Kidney (tissue), 22 donors: ENCODE measurements at places on chromosomes 3 and 15. TPM values are rescaled to one million over a fixed set of nuclear protein-coding genes. Genes with fewer than 3 reads are reported as not detected.

DNA sequence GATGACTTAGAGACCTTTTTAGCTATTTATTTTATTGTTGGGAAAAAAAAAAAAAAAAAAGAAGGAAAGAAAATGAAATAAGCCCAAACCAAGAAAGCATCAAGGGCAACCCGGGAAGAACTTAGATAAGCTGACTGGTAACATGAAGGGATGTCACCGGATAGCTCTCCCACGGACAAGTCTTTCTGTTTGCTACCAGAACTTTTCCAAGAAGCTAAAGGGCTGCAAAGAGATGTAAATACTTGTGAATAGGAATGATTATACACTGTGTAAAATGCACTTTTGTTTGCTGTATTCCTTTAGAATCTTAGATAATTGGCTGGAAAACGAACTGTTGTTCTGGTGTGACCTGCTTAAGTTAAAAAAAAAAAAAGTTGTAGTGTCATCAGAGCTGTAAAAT lies 2.8 kb downstream of the FOXB1 start:
- no peak for DNase-seq

- no peak for DNase-seq
Observed at GRCh38 chr3:160720123-160720746, 35.8 kb upstream of the PPM1L start.

Gene CPNE9
- total RNA-seq = 0.16 TPM

Gene LSMEM2
- 0.22 TPM for total RNA-seq

GRCh38 chr15:67564021-67564967 lies 21.8 kb downstream of the MAP2K5 start:
- no peak for DNase-seq

- DNase-seq = no peak
Observed at GRCh38 chr3:51384055-51384725, 901 bp upstream of the MANF start.

DNA sequence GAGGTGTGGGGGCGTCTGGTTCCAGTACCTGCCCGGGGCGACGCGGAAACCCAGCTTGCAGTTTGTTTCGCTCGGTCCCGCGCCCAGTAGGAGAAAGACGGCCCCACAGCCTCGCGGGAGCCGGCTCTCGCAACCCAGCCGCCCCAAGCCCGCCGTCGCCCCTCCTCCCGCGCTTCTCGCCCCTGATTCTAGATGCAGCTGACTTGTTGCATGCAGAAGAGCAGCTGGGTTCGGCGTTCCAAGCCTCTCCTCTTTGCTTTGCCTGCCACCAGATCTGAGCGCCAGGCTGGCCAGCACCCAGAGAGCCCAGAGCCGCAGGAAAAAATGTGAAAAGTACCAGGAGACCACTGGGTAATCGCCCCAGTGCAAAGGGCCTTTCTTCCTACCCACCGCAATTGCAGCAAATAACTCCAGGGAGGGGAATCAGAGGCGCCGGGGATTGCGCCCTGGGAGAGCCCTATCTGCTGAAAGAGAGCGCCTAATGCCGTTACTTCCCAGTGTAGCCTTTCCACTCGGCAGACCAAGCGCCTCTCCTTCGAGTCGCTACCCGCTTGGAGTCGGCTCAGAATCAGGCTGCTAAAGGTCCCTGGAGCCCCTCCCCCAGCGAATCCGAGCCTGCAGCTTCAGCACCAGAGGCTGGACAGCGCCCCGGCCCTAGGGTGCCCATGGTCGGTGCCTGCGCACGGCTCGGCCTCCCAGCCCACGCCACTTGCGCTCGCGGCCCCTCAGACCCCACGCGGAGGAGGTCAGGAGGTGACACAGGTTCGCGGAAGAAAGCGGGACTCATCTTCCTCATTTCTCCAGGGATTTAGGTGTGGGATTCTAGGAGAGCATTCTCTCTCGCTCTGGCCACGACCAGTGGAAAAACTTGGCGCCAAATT lies 15.7 kb upstream of the AEN start:
- peak; percentile 82 for DNase-seq

- DNase-seq = no peak
Observed at GRCh38 chr15:69535101-69535638, 82.6 kb downstream of the RPLP1 start.

Gene CEP97
- total RNA-seq = 7.5 TPM

DNA sequence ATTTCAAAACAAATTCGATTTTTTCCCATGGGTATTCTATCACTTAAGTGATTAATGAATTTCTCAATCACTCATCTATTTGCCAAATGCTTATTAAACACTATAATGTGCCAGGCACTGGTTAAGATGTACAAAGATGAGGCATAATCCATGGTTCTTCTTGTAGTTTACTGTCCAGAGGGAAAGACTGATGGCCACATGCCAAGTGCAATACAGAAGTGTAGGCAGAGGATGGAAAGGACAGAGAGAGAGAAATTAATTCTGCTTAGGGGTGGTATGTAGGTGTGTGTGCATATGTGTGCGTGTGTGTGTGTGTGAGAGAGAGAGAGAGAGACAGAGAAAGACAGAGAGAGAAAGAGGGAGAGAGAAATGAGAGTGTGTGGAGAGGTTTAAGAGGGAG lies 120.8 kb upstream of the CCNL1 start:
- no peak for DNase-seq

DNA sequence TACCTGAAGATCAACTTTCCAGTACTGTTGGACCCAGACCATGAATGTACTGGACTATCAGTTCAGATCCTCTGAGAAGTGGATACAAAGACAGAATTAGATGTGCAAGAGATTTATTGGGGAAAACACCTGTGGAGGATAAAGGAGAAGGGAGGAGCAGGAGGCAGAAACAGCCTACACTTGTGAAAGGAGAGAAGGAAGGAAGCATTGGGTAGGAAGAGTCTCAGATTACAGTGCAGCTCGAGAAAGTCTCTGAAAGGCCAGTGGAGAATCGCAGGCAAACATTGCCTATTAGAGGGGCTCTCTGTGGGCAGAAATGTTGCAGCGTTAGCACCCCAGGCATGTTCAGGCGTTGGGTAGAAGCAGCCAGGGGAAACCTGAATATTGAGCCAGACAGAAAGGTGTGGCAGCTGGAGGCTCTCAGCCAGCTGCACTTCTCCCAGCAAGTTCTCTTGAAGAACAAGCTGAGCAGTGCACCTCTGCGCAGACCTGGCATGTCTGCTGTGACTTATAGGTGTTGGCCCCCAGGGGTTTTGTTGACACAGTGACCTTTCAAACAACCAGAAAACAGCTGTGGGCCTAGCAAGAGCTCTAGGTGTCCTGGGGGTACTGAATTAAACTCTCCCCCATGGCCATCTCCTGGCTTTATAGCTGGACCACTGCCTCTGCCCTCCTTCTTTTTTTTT lies 7.0 kb downstream of the CHST14 start:
- no peak for DNase-seq

GRCh38 chr3:156298938-156299337 lies 178.6 kb downstream of the KCNAB1 start:
- no peak for DNase-seq

Gene NR1I2
- total RNA-seq = 0.38 TPM

Gene EFCAB12
- total RNA-seq = 3.5 TPM

DNA sequence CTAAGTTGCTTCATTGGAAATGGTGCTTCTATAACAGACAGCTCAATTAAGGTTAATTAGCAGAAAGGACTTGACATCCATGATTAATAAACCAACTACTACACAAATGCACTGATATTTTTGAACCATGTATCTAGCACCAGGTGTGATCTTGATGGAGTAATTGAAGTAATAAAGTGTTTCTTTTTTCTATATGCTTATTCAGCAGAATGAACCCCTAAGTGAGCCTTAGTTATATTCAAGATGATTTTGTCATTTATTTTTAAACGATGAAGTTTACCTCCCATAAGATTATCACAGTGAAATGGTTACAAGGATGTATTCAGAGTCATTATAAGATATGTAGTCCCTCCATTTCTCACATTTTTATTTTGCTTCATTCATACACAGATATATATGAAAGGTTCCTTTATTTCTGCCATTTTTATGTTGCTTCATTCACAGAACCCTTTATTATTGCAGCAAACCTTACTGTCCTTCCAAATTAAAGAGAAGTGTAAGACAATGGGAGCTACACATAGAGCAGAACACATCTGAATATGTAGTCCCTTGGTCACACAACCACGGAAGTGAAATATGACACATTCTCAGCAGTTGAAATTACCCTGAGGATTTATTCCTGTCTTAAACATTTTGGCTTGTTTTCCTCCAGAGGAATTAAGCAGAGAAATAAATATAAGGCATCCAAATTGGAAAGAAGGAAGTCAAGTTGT lies 295.0 kb downstream of the RAP2B start:
- no peak for DNase-seq

Gene IL17RB
- 27.7 TPM for total RNA-seq

DNA sequence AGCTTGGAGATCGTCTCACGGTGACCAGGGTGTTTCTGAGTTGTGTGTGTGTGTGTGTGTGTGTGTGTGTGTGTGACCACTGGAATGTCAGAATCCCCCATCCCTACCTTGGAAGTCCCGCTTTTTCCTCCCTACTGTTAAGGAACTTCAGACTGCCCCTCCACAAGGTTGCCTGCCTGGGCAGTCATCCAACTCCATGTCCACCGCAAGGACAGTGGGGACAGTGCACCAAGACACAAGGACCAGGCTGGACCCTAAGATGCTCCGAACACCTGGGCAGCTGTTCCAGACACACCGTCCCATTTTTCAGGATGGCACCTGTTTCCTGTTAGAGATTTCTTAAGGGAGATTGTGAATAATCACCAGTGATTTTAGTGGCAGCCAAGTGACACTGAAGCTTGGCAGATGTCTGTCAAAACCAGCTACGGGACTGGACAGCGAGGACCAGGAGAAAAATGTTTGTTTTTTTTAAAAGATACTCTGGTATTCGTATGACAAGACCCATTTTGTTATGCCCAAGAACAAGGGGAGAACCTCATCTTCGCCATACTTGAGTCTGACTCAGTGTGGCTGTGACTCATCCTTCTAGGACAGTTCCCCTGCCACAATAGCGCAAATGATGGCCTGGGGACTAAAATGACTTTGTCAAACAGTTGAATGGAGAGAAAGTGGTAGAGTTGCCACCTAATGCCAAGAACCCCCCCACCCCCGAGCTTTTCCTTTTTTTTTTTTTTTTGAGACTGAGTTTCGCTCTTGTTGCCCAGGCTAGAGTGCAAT lies 15.5 kb downstream of the PAQR9 start:
- no peak for DNase-seq

Gene CCDC14
- total RNA-seq = 28.2 TPM

Gene CGGBP1
- total RNA-seq = 66.1 TPM

DNA sequence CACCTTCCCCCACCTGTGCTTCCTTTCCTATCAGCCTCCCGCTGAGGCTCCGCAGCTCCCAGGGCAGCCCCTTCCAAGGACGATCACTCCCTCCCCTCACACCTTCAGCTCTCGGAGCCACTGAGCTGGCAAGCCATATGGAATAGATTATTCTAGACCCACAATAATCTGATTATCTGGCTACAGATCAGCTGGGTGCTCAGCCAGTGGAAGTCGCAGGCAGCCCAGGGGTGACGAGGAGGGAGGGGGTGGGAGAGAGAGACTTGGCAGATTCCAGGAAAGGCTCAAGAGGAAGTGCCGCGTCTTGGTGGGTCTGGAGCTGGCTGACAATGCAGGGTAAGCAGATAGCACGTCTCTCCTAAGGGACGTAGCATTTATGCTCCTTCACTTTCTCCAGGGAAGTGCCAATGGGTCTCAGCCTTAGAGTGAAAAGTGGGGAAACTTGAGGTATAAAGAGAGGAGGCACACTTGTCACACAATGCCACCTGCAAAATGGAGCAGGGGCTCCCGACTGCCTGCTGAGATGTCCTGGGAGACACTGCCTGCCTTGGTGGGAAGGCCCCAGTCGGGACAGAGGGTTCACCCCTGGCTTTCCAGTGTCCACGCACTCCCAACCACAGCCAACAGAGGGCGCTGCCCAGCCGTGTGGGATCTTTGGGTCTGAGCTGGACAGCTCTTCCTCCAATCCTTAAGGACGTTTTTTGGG lies 9.4 kb upstream of the MESP1 start:
- peak; percentile 78 for DNase-seq

- DNase-seq = no peak
Observed at GRCh38 chr15:41241221-41241964, 10.3 kb downstream of the CHP1 start.

GRCh38 chr3:126152901-126153694 lies 27.3 kb downstream of the ALDH1L1 start:
- DNase-seq = no peak

Gene CP
- total RNA-seq = 72.1 TPM

Gene ST6GAL1
- total RNA-seq = 236 TPM

DNA sequence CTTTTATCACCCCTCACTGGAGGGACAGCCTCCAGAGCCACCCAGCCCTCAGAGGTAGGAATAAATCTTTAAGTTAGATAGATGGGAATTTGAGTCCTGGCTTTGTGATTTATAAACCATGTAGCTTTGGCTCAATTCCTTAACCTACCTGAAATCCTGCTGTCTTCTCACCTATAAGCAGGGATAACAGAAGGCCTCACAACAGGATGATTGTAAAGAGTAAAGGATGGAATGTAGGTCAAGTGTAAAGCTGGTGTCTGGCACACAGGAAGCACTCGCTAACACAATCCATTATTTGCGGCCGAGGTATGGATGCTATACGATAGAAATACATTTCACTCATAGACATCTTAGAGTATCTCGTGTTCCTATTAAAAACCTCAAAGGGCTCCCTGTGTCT lies 162.9 kb upstream of the LRTM1 start:
- DNase-seq = no peak

Gene FBLN2
- total RNA-seq = 43.4 TPM

Gene CGNL1
- total RNA-seq = 81.5 TPM

Gene SUCNR1
- 7.3 TPM for total RNA-seq

DNA sequence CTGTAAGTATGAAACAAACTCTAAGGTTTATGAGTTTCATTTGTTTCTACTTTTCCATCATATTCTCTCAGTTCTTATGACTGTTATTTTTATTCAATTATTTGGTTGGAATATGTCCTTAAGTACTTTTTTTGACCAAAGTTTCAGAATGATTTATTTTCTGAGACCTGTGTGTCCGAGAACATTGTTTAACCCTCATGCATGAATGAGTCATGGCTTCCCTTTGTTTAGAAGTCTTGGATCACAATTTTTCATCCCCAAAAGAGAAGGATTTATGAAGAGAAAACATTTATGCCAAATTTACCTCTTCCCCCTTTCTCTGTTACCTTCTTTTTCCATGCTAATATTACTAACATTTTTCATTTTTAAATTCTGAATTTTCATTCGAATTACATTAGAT lies 518.0 kb upstream of the NR2F2 start:
- no peak for DNase-seq

- peak; percentile 97 for DNase-seq
Observed at GRCh38 chr15:90174140-90174875, 26.8 kb upstream of the SEMA4B start.

Gene ACKR4
- total RNA-seq = 1.0 TPM

Gene MEGF11
- 41.8 TPM for total RNA-seq

Gene STRA6
- total RNA-seq = 2.0 TPM

Gene GUCA1C
- total RNA-seq = not detected

GRCh38 chr3:81876826-81877225 lies 115.4 kb upstream of the GBE1 start:
- no peak for DNase-seq

Gene CCDC9B
- 60.0 TPM for total RNA-seq

- DNase-seq = no peak
Observed at GRCh38 chr3:42801784-42802183, 2.5 kb downstream of the HIGD1A start.

- no peak for DNase-seq
Observed at GRCh38 chr3:46400000-46400734, 6.7 kb downstream of the CCR5AS start.

Gene SNX4
- 46.1 TPM for total RNA-seq
